ENCODE measurements at places on chromosomes 12 and 14. TPM values are rescaled to one million over a fixed set of nuclear protein-coding genes. Genes with fewer than 3 reads are reported as not detected.

CLEC14A gene
- polyA plus RNA-seq, result 10.0 TPM

KRT6C gene
- polyA plus RNA-seq, result 229 TPM

LALBA gene
- polyA plus RNA-seq, result not detected

SLC10A1 gene
- polyA plus RNA-seq, result not detected

FAM186B gene
- polyA plus RNA-seq, result 0.08 TPM

AMDHD1 gene
- 0.33 TPM for polyA plus RNA-seq

TAS2R10 gene
- polyA plus RNA-seq, result not detected

KCNA1 gene
- not detected for polyA plus RNA-seq

KLRG1 gene
- polyA plus RNA-seq, result 0.52 TPM

SYNDIG1L gene
- polyA plus RNA-seq, result 0.02 TPM

DNAAF2 gene
- 2.3 TPM for polyA plus RNA-seq

ACSS3 gene
- 0.31 TPM for polyA plus RNA-seq

BAG5 gene
- polyA plus RNA-seq, result 12.7 TPM

Data from esophagus (tissue), 2 donors.